ENCODE measurements at places on chromosomes 11 and 22.

DNA sequence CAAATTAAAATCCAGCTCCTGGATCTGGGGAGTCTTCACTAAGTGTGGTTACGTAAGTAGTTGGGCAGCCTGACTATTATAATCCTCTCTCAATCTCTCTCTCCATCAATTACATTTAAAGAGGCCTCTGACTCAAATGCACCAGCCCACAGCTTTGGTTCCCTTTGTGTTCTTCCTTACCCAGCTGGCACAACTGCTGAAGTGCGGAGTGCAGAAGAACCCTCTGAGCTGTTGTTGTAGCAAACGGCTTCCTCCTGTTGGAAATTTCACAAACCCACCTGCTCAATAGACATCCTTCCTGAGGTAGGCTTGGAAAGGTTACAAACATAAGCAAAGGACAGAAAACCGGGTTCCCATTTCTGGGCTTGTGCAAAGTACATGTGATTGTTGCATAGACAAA lies 17.0 kb upstream of the SORL1 start:
- ATAC-seq, result no peak

GRCh38 chr22:42434748-42435425 lies 2.7 kb upstream of the NFAM1 start:
- no peak for ATAC-seq

- ATAC-seq, result no peak
Measured at GRCh38 chr22:20014526-20015186, 2.0 kb downstream of the ARVCF start.

- no peak for ATAC-seq
Measured at GRCh38 chr11:1916986-1917522, 2.4 kb upstream of the TNNT3 start.

DNA sequence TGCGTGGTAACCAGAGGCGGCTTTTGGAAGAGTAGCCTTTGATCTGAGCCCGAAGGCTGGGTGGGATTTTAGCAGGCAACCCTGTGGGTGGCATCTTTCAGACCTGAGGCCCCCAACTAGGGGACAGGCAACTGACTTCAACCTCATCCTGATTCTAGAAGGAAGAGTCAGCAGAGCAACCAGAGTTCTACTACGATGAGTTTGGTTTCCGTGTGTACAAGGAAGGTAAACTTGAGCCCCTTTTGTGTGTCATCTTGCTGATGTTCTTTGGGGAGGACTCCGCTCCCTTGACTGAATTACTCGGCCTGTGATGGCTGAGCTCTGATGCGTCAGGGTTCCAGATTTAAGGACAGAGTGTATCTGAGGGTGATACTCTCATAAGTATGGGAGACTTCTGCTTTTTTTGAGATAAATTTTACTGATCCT lies 31.6 kb downstream of the SGSM3 start:
- ATAC-seq, result no peak

DNA sequence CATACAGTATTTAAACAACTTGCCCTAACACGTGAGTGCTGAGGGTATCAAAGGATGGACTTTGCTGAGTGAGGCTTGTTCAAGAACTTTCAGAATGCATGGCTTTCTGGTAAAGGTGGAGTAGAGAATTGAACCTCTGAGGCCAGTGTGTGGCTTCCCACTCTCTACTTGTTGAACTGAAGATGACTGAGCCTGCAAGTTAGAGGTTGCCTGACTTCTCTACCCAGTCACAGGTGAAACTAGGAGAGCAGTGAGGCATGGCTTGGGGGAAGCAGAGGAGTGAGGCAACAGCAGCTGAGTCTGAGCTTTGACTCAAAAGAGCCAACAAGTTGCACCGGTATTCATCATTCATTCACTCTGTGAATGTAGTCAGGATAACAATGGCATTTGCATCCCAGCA lies 256.4 kb upstream of the SESN3 start:
- no peak for ATAC-seq

- ATAC-seq, result no peak
Measured at GRCh38 chr11:27348340-27348873, 14.6 kb downstream of the CCDC34 start.

GRCh38 chr11:117814766-117815261 lies 9.7 kb downstream of the FXYD2 start:
- ATAC-seq, result no peak

- ATAC-seq, result no peak
Measured at GRCh38 chr22:49673048-49673447, 154.6 kb downstream of the BRD1 start.

- no peak for ATAC-seq
Measured at GRCh38 chr11:83078269-83078668, 6.6 kb upstream of the RAB30 start.

DNA sequence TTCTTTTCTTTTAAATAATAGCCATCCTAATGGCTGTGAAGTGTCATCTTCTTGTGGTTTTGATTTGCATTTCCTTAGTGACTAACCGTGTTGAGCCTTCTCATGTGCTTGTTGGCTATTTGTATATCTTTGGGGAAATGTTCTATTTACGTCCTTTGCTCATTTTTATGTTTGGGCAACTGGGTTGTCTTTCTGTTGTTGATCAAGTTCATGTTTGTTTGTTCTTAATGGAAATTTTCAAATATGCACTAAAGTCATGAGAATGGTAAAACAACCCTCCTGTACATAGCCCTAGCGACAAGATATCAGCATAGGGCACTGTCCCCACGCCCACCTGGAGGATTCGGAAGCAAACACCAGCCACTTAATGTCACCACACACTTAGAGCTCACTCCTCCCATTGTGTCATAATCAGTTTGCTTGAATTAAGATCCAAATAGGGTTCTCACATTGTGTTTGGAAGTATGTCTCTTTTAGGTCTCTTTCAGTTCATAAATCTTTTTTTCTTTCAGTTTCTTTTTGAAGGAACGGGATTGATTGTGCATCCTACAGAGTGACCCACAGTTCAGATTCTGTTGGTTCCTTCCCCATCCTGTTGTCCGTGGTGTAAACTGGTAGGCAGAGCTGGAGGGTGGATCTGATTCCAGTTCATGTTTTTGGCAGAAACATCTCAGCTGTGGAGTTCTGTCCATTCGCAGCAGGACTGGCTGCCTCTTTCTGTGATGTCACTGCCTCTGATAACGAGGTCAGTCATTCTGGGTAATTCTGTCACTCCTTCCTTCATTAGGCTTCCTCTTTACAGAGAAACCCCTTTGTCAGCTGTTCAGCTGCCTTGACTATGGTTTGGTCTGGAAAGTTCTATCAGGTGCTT lies 26.4 kb upstream of the ADORA2A start:
- no peak for ATAC-seq

DNA sequence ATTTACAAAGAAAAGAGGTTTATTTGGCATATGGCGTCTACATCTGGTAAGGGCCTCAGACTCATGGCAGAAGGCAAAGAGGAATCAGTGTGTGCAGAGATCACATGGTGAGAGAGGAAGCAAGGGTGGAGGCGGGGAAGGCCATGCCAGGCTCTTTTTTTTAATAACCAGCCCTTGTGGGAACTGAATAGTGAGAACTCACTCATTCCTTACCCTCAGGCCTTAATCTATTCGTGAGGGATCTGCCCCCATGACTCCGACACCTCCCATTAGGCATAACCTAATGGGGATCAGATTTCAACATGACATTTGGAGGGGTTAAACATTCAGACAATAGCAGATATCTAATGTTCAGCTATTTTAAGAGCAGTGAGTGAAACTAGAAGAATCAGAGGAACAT lies 55.7 kb downstream of the ATM start:
- ATAC-seq, result no peak

GRCh38 chr22:24330636-24331035 lies 60.0 kb downstream of the SPECC1L start:
- ATAC-seq, result no peak

DNA sequence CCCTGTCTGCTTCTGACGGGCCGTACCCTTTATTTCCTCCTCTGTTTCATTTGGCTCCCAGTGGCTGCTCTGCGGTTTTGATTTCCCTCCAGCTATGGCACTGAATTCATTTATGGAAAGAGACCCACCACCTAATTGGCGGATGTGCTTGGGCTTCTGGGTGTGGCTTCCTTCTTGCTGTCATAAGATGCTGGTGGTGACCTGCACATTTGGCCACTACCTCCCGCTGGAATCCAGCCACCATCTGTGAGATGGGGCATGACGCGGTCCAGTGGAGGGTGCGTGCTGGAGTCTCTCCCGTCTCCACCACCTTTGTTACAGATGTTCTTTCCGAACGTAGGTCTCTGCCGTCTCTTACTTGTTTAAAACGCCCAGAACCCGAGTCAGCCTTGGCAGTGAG lies 47.7 kb upstream of the FADD start:
- no peak for ATAC-seq

DNA sequence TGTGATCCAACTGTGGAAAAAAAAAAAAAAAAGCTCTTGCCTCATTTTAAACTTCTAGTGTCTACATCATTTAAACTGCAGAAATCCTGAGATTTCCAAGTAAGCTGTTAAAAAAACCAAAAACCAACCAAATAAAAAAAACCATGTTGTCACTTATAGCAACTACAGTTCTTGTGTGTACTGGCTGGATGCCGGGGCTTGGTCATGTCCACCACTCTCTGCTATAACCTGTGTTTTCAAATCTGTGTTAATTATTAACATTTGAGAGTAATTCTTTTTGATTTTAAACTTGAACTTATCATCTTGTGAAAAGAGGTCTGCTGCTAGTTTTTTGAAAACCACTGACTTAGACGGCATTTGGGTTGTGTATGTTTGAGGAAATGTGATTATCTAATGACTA lies 32.2 kb upstream of the BID start:
- no peak for ATAC-seq

DNA sequence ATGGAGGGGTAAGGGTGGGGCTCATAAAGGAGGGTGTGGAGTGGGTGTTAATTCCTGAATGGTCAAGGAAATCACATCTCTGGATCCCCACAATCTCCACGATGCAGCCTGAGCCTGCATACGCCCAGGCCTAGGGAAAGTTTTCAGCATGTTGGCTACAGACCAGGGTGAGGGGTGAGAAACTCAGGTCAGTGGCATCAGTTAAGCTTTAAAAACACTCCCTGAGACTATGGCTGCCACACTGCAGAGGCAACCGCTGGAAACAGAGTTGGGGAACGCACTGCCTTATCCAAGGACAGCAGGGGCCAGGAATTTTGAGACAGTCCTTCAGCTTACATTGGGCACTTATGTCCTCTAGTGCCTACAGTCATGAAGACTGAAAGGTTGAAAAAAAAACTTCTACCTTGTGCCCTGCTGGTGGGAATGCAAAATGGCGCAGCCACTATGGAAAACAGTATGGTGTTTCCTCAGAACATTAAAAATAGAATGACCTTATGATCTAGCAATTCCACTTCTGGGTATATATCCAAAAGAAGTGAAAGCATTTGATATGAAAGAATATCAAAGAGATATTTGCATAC lies 19.7 kb downstream of the DKK3 start:
- ATAC-seq, result no peak

- ATAC-seq, result peak; percentile 57
Measured at GRCh38 chr22:32904044-32904443, 102.5 kb downstream of the TIMP3 start.

Measured in gastroesophageal sphincter (tissue), 4 donors.